T1000 (cell line): ENCODE measurements at places on chromosomes 12 and 14.

DNA sequence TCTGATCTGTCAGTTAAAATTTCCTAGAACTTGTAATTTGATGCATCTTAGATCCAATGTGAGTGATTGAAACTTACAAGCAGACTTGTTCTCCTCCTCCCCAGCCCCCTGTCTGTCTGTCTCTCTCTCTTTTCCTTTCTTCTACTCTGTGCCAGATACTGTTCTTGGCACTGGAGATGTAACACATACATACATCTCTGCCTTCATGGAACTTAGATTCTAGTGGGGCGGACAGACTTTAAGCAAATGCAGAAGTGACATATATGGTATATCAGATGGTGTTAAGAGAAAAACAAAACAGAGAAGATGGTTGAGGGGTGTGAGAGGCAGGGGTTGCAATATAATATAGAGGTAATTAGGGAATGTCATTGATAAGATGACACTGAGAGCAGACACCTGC is 6.6 kb downstream of the CHST11 start:
- DNase-seq: no peak

DNA sequence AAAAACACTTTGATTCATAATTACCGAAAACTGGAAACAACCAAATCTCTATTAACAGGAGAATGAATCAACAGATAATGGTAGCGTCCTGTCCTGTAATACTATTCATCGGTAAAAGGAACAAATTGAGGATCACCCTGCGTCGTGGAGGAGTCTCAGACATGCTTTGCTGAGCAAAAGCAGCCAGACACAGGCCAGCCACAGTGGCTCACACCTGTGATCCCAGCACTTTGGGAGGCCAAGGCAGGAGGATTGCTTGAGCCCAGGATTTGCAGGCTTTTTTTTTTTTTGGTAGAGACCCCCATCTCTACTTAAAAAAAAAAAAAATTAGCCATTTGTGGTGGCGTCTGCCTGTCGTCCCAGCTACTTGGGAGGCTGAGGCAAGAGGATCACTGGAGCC is 34.1 kb upstream of the MMP17 start:
- no peak for DNase-seq

DNA sequence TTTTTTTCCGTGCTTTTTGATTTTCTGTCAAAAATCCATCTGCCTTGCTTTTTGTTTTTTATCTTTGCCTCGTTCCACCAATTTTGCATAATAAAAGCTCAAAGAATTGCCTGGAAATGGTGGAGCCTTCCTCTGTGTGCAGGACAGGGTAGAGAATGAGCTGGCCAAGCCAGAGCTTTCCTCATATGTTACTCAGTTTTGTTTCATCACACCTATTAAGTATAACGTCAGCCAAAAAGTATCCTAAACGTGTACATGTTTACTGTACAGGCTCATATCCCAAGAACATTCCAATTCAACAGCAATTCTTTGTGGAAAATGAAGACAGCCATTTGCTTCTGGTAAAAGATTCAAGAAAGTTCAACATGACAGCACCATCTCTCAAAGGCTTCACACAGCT is 191.2 kb upstream of the LMNTD1 start:
- no peak for DNase-seq

GRCh38 chr12:79848339-79848738 is 86.6 kb downstream of the PPP1R12A start:
- DNase-seq: no peak

DNA sequence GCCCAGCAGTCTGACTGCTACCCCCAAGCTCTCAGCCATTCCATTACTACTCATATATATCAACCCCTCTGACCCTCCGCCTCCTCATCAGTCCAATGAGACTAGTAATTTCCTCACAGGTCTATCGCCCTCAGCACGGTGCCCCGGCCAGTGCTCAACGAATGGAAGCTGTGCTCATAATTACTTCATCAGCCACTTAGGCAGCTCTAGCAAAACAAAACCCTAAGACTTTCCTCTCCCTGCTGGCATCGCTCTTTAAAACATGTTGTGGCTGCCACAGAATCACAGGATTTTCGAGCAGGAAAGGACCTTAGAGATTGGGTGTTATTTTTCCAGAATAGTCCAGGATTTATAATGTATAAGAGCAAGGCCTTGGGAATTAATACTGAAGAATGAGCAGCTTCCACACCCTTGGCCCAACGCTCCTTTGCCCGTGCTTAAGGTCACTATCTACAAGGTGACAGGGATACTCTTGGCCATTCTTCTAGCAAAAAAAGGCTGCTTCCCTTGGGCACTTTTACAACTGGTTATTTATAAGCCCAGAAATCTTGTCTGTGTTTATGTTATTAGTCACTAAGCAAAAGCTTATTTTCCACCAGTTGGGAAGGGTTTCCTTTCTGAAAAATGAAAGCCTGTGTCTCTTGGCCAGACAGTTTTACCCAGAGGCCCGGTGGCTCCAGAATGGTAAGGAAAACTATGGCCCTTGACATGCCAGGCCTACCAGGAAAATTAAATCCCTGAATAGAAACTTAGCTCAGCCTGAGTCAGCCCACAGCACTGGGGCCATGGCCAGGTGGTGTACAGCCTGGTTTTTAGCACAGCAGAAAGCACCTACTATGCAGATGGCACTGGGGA is 47.9 kb downstream of the NUAK1 start:
- DNase-seq: peak; percentile 22

DNA sequence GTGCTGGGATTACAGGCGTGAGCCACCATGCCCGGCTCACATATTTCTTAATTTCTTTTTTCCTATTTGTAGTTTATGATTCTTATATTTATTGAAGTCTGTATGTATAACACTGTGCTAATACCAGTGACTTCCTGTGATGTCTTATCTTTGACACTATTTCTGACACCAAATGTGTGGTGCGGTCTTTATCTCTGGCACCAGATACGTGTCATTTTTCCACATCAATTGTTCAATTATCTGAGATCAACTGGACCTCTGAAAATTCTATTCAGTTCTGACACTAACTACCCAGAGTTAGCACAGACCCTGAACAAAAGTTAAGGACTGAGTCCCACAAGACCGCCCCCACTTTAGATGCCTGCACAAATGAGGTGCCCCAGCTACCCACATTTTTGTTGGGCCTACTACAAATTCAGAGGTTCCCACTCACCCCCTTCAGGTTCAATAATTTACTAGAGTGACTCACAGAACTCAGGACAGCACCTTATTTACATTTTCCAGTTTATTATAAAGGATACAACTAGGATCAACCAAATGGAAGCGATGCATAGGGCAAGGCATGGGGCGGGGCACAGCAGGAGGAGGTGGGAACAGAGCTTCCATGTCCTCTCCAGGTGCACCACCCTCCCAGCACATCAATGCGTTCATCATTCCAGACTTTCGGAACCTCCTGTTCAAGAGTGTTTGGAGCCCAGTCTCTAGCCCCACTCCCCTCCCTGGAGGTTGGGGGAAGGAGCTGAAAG is 11.6 kb upstream of the SRSF9 start:
- no peak for DNase-seq

GRCh38 chr12:30934811-30935210 is 8.3 kb downstream of the TSPAN11 start:
- no peak for DNase-seq

DNA sequence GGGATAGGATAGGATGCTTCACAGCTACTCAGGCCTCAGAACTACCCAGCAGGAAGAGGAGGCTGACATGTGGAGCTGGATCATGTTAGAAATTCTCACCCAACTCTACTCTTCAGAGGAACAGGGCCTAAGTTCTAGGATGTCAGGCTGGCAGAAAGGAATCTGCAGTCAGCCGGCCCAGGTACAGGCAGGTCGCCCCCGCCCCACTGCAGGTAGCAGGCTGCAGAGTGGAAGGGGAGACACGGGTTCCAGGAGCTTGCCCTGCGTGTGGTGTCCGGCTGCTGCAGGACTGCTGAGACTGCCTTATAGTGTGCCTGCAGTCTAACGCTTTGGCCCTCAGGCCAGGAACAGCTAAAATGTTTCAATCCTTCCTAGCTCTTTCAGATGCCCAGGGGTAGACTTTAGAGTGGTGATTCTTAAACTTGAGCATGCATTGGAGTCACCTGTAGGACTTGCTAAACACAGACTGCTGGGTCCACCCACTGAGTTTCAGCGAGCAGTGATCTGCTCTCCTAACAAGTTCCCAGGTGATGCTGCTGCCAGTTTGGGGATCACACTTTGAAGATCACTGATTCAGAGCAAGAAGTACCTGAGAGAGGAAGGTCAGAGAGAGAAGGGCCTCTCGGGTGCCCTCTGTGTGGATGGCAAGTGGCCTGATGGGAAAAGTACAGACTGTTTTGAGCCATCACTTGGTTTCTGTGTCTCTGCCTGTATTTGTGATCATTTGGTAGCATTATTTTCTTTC is 153.6 kb downstream of the PPM1H start:
- DNase-seq: no peak

GRCh38 chr14:65210118-65210821 is 108.0 kb upstream of the MAX start:
- DNase-seq: no peak

GRCh38 chr14:89504602-89505313 is 87.7 kb upstream of the FOXN3 start:
- no peak for DNase-seq

- DNase-seq: no peak
Observed at GRCh38 chr12:60251091-60251490, 655.3 kb downstream of the SLC16A7 start.

DNA sequence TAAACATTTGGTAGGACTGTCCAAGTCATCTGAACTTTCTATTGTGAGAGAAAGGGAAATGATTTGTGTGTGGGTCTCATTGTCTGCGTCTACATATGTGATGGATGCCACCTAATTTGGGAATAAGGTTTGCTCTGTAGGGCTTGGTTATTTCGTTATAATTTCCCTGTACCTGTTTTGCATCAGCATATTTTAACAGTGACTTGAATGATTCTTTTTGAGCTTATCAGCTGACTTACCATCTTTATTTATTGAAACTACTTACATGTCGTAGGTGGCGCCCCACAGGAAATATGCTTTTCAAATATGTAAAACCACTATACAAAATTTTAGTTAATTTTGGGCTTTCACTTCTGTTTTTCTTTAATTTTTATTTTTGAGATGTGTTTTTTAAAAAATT is 56.5 kb upstream of the BCAT1 start:
- DNase-seq: no peak

GRCh38 chr12:58592475-58593207 is 327.7 kb downstream of the LRIG3 start:
- no peak for DNase-seq

DNA sequence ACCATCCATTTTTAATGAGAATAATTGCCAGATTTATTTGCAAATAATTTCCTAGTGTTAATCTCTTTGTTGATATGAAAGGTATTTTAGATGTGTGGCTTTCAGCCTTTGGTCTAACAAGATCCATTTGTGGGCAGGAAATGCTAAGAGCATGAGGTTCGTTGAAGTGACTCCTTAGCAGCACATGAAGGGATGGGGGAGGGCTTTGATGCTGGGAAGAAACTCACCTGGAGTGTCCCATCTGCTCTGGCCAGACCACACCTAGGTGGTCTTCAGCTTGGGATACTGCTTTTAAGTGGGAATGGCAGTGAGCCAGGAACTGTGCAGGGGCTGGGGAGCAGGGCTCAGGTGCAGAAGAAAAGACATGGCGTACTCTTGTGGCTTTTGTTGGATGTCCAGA is 13.6 kb downstream of the SFSWAP start:
- DNase-seq: no peak
